ENCODE measurements at places on chromosomes 12 and 14. TPM values are rescaled to one million over a fixed set of nuclear protein-coding genes. Genes with fewer than 3 reads are reported as not detected.

DNA sequence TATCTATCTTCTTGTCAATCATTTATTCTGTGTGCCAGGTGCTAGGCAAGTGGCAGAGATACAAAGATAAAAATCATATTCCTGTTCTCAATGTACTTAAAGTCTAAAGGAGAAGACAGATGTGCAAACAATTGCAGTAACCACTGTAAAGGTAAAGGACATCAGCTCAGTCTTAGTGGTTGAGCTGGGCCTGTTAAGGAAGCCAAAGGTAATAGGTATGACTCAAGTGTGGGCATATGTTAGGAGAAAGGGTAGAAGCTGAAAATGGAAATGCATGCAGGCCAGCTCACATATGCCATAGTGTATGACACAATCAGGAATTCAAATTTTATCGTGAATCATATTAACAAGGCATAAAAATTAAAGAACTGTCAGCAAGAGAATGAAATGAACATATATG, 49.8 kb downstream of the FAR2 start:
- no peak for DNase-seq

- DNase-seq = no peak
Observed at GRCh38 chr12:325906-326305, 63.2 kb downstream of the KDM5A start.

Gene NINJ2
- 0.89 TPM for polyA plus RNA-seq

Gene SDR9C7
- polyA plus RNA-seq = 0.11 TPM

DNA sequence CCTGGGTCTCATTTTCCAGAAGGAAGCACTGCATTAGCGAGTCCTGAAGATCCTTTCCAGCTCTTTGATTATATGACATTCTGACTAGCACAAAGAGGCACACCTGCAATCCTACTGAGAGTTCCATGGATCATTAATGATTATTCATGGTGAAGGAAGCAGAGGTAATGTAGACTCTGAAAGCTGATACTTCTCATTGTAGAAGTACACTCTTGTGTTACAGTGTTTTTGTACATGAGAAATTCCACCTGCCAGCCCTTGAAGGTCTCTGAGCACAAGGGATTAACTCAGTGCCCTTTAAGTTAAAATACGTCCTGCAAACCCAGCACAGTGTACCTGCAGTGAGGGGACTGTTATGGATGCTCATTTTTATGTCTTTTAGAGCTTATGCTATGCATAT, 558.8 kb upstream of the FBXO33 start:
- DNase-seq = no peak

Gene BAG5
- 30.4 TPM for polyA plus RNA-seq

DNA sequence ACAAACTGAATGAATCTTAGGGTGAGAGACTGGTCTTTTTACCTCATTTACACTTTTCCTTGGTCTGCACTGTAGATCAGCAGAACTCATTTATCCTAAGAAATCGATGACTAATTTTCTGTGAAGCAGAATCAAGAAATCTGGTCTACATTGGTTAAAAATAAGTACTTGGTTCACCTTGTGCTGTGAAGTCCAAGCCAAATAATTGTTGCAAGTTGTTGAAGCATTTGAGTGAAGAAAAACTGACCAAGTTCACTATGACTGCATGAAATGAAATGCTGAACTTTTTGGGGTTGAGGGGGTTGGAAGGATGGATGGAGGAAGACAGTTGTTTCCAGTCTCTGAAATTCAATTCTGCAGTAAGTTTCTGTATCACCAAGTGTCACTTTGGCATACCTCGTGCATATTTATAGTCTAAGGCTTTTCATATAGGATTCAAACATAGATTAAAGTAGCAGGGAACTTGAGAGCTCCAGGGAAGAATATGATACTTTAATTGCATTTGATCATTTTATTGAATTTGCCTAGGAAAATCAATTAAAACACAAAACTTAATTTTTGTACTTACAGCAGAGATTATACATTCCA, 75.0 kb downstream of the FAR2 start:
- DNase-seq = no peak

- no peak for DNase-seq
Observed at GRCh38 chr14:99512571-99513182, 31.5 kb downstream of the CCNK start.

Gene OTOGL
- 1.4 TPM for polyA plus RNA-seq

- DNase-seq = no peak
Observed at GRCh38 chr12:13154027-13154538, 42.4 kb upstream of the EMP1 start.

Gene REM2
- polyA plus RNA-seq = 1.5 TPM

DNA sequence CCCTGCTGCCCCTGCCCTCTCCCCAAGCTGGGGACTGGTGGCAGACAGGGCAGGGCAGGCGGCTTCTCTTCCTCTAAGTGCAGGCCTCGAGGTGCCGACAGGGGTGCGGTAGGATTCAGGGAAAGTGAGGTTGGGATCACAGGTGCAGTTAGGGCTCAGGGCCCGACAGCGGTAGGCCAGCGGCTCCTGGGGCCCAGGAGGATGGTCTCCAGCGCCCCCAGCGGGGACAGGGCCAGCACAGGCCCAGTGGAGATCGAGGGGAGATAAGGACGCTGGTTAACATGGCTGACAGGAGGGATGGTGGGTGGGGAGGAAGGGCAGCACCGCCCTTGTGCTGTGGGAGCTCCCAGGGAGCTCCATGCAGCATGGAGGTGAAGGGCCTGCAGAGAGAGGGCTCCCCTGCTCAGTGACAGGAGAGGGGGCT, 935 bp upstream of the CRIP1 start:
- DNase-seq = no peak

DNA sequence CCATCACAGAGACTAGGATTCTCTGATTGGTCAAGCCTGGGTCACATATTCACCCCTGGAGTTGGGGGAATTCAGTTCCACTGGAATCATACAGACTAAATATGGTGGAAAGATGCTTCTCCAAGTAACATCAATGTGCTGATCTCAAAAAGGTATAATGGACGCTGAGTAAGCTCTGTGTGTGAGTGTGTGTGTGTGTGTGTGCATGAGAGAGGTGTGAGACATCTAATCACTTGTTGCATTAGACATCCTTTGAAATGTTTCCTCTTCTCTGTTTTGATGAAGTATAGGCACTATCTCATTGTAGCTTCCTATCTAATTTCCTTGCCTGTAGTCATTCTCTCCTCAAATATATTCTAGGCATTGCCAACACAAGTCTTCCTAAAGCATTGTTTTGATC, 5.0 kb upstream of the RAB3IP start:
- DNase-seq = no peak
